CD4-positive, CD25-positive, alpha-beta regulatory T cell (primary cell): ENCODE measurements at places on chromosomes 6 and 20.
A peak's percentile ranks its signal among the peaks of the same experiment; 100 is the strongest.

GRCh38 chr6:116561377-116562018, 7.9 kb downstream of the CALHM4 start:
- DNase-seq, result peak; percentile 49

DNA sequence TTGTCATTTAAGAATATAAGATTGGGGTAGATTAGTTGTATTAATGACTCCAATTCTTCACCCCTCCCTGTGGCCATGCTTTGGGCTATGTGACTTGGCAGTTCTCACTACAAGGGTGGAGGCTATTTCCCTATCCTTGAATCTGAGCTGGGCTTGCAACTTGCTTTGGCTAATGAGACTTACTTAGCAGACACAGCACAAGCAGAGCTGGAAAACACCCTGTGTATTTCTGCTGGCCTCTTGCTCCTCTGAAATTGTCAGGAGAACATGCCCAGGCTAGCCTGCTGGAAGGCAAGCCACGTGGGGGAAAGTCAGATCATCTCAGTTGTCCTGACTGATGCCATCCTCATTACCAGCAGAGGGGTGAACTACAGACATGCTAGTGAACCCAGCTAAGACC, 126.5 kb upstream of the HDGFL1 start:
- DNase-seq, result no peak

- no peak for DNase-seq
Observed at GRCh38 chr6:54614499-54615195, 231.9 kb upstream of the FAM83B start.

DNA sequence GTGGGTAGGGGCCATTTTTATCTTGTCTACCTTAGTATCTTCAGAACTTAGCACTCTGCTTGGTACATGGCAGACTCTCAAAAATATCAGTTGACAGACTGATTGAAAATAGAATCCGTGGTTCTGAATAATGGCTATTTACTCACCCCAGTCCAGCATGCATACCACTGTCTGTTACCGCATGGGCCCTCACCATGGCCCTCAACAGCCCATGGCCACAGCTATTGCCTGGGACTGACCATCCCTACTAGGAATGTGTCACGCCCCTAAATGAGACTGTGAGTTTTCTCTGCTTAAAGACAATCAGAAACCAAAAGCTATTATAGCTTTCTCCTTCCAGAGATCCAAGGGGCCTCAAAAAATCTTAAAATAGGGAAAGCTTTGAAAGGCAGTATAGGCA, 207.7 kb downstream of the ATXN1 start:
- DNase-seq, result no peak

- no peak for DNase-seq
Observed at GRCh38 chr6:50843842-50844241, 25.2 kb downstream of the TFAP2B start.

- no peak for DNase-seq
Observed at GRCh38 chr6:34852406-34853085, 35.3 kb downstream of the TAF11 start.

DNA sequence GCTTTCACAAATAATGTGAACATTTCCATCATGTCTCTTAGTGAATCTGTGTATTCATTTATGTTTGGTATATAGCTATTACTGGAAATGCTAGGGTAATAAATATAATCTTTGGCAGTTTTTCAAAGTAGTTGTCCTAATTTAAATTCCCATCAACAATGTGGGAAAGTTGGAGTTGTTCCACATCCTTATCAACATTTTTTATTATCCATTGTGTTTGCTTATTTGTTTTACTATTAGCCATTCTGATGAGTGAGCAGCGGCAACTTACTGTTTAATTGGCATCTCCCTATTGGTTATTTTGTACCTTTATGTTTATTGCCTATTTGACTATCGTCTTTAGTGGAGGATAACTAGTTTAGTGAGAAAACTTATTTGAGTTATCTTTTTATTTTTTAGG, 121.1 kb upstream of the CCN2 start:
- no peak for DNase-seq

DNA sequence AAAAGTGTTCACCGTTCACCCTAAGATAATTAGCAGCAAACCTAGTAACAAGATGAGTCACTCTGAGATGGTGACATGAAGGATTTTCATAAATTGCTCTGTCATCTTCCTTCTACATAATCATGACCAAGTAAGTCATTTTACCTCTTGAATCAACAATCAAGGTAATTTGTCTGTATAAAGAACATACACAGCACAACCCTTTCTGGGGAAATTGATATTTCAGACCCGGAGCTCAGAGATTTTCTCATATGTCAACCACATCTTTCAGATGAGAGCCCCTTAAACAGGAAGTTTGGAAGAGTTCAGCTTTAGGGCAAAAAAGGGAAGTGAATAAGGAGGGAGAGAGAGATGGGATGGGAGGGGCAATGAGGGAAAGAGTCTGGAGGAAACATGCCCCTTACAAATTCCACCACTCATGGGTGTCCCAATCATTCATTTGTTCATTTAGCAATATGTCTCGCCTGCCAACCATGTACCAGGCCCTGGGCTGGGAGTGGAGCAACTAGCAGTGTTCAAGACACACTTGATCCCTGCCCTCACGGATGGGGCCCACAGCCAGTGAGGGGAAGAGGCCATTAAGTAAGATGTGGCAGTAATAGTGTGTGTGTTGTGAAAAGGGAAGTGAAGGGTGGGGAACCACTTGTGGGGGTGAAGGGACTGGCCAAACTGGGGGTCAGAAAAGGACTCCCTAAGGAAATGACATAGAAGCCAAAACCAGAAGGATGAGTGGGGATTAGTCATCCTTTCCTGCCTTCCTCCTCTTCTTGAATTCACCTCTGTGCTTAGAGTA, 190.9 kb downstream of the MAFB start:
- DNase-seq, result no peak

DNA sequence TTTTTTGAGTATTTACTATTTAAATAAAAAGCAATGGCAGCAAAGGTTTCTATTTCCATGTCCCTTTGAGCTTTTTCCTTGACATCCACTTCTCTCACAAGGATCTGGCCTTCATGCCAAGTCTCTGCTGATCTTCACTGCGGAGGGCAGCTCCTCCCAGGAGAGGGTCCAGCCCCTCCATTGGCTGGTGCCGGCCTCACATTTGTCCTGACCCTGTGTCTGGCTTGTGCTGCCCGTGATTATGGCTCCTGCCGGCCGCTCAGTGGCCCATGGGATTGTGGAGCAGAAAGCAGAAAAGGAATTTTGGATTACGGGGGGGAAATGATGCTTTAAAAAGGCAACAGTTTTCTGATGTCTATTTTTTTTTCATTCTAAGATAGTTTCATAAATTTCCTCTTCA, 31.2 kb upstream of the PDE7B start:
- DNase-seq, result no peak

- DNase-seq, result no peak
Observed at GRCh38 chr20:48332555-48332954, 495.2 kb downstream of the PREX1 start.

DNA sequence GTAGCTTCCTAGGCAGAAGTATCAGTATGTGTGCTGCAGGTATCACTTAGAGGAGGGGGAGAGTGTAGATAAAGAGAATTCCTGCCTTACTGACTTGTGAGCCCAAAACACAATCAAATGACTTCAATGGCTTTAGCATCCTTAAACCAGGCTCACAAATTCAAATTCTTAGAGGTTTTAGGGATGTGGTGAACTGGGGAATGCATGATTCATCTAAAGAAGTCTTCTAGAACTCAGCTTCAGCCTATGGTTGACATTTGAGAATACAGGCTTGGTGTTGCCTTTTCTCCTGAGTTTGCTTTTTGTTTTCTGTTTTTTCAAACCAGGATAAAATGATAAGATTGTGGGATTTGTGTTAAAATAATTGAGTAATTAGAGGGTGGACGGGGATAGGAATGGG, 14.4 kb downstream of the SNRPC start:
- DNase-seq, result no peak

- no peak for DNase-seq
Observed at GRCh38 chr6:112237595-112237994, 16.8 kb downstream of the LAMA4 start.

DNA sequence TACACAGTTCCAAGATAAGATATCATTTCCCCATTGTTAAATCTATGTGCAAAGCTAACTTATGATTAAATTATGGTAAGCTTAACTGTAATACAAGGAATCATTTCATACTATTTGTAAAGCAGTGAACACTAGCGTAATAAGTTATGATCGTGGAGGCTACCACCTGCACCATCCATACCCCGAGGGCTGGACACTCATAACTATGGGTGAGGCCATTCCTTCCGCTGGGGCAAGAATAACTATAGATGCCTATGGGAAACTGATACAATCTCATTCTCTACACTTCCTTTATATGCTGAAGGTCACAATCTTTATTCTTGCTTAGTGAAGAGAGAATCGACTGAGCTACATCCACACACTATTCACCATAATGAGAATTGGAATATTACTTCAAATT, 916.0 kb upstream of the FLRT3 start:
- DNase-seq, result no peak

DNA sequence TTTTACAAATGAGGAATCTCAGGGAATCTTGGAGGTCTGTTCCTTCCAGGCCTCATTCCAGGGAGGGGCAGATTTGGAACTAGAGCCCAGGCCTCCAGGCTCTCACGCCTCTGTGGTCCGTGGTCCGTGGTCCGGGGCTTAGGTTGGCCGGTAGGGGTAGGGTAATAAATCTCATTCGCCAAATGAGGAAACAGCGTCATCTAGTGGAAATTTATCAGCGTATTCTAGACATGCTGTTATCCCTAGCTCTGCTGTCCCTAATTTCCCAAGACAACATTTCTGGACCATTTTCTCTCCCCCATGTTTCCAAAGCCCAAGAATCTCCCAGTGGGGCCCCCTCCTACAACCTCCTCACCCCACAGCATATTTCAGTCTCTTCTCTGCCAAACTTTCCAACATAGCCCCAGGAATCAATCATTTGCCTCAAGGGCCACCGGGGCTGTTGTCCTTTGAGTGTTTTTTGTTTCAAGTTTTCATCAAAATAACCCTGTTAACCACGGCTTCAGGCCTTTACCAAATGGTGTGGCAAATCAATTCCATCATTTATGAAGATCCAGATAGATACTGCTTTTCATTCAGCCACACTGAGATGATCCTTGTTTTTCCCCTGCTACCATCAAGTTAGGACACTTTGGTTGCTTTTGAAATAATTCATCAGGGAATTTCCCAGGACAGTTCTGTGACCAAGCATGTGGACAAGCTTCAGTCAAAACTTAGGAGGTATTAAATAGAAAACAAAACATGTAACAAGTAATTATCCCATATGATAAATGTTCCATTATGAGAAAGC, 126.8 kb downstream of the ALDH8A1 start:
- DNase-seq, result peak; percentile 60

DNA sequence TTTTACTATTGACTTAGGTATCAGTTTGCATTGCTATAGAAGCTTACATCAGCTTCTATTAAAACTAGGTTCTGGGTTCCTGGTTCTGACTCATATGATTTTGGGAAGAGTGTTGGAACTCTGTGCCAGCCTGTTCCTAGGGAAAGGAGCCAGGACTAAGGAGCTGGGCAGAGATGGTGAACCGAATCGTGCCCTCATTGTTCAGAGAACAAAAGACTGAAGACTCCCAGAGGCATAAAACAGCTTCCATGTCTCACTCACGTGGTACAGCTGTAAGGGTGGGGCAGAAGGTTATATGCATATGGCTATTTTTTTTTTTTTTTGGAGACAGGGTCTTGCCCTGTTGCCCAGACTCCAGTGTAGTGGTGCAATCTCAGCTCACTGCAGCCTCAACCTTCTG, 89.1 kb upstream of the THBS2 start:
- no peak for DNase-seq

GRCh38 chr6:144667532-144668503, 382.7 kb downstream of the UTRN start:
- DNase-seq, result no peak

DNA sequence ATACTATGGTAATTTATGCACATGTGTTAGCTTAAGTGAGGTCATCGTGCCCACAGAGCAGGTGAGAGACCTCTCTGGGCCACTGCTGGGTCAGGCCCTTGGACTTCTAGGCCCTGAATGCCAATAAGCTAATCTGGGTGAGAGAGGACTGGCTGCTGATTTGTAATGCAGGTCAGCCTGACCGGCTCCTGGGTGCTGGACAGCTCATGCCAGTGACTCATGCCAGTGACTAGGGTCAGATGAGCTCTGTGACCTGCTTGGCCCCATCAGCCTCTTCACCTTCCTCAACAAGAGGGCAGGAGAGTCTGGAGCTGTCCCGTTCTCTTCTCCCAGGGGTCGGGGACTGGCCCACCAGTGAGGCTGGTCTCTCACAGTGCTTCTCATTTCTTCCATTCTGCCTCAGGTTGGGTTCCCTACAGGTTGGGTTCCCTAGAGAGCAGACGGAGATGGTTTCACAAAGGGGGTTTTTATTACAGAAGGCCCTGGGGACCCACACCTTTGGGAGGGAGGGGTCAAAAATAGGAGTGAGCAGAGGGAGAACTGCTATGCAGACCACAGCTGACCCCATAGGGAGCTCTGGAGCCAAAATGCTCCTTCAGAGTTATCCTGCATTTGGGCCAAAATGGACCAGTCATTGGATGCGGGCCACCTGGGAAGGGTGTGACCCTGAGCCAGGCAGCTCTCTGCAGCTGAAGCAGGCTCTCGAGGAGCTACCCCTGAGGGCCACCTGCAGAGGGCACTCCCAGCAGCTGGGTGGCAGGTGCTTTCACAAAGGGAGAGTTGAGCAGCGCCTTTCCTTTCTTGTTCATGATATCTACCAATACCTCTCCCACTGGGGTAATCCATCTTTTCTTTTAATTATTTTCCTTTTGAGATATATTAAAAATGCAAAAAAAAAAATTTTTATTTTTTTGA, 2.2 kb upstream of the OXT start:
- DNase-seq, result no peak

DNA sequence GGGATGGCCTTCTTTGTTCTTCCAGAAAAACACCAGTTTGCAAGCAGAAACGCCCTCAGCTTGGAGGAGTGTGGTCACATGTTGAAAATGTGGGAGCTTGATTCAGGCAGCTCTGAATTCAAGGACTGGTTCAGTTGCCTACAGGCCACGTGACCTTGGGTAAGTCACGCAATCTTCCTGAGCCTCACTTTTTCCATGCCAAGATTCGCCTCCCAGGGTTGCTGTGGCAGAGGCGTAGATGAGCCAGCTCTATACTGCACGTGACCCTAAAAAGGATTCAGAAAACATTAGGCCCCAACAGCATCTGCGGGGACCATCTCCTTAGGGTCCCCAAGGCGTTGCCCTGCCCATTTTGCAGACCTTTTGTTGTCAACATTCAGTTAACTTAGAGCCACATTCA, 112.0 kb upstream of the SNX9 start:
- DNase-seq, result no peak

DNA sequence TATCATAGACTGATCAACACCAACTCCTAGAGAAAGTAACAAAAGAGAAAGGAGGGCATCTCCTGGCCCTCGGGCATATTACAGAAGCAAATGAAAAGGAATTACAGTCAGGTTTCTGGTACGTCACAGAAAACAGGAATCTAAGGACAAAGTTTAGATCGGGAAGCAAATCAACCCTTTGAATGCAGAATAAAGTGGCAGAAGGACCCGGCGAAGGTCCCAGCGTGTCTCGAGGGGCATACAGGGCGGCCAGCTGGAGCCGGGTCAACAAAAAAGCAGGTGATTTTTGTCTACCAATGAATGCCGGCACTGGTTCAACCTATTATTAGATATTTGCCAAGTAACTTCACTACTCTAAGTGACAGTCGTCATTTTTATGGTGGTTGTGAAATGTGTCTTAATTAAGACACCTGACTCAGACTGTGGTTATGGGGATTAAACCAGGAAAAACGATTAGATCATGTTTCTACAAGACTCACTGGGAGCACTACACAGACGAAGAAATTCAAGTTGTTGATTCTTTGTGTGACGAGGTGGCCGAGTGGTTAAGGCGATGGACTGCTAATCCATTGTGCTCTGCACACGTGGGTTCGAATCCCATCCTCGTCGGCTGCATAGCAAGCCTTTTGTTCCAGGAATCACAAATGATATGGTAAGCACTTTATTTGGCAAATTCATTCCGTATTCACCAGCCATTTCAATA, 12.4 kb upstream of the ZSCAN9 start:
- no peak for DNase-seq
